Adipocyte (in vitro differentiated cells): ENCODE measurements at places on chromosomes 7 and 10.

DNA sequence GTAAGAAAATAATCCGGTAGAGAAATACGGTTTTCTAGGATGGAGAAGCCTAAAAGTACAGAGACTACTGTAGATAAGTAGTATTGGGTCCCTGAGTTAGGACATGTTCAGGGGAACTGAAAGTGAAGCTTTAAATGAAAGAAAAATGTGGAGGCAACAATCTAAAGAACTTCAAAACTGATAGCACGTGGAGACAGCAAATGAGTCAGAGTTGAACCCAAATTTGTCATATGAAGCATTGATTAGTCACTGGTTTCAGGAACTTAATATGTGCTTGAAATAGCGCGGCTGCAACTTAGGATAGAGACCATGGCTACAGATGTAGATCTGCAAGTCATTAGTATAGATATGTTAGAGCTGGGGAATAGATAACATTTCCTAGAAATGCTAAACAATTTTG lies 1138.6 kb upstream of the SORCS1 start:
- DNase-seq = peak; percentile 11

GRCh38 chr7:14351167-14351566 lies 361.7 kb upstream of the ETV1 start:
- no peak for DNase-seq

DNA sequence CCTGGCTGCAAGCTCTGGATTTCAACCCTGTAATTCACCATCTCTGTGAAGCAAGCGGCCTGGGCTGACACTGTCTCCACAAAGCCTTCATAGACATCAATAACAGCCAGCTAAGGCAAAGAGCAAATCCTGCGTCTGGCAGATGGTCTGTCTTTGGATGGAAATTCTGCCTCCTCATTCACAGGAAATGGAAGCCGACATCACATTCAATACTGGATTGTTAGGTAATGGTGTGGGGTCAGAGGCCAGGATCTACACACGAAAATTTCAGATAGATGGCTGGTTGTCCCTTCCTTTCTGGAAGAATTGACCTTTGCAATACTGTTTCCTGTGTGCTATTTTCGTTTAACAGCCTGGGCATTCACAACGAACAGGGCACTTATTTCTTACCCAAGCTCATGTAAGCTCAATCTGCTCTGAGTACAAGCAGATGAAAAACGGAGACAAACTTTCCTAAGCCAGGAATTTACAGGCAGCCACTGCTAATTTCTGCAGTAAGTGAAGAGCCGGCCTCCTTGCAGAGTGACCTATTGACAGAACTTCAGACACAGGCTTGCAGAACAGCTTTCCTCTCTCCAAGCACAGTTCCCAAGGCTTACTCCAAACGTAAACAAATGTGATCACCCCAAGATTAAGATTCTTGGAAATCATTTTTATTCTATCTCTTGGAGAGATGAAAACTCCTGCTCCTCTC lies 3.1 kb upstream of the ADAM12 start:
- no peak for DNase-seq

DNA sequence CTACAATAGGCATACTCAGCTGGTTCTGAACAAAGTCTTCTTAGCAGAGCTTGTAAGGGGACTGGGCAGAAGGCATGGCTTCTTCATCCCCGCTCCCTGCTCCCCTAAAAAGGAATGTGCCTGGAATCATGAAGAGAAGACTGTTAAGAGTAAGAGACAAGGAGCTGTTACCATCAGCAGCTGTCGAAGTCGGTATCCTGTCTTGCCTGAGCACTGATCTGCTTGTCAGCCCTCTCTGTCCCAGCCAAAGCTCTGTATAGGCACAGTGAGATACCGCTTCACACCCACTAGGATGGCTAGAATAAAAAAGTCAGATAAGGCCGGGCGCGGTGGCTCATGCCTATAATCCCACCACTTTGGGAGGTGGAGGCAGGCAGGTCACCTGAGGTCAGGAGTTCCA lies 2.4 kb downstream of the ABLIM1 start:
- no peak for DNase-seq

- DNase-seq = peak; percentile 60
These were observed 45.2 kb upstream of the SPOCK2 start for GRCh38 chr10:72133517-72133916.

DNA sequence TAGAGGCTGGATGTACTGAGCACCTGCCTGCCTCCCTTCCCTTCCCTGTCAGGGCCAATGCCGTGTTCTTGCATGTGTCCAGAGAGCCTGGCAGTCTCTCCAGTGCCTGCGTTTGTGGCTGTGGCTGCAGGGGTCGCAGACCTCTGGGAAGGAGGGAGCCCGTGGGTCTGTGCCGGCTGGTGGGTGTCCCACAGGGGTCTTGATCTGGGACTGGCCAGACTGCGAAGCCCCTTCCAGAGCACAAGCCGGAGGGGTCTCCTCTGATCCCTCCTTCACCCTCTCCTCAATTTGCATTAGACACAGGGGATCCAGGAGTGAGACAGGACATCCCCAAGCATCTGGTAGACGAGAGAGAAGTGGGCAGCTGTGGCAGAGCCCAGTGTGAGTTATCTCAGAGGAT lies 199.2 kb downstream of the ADARB2 start:
- no peak for DNase-seq

DNA sequence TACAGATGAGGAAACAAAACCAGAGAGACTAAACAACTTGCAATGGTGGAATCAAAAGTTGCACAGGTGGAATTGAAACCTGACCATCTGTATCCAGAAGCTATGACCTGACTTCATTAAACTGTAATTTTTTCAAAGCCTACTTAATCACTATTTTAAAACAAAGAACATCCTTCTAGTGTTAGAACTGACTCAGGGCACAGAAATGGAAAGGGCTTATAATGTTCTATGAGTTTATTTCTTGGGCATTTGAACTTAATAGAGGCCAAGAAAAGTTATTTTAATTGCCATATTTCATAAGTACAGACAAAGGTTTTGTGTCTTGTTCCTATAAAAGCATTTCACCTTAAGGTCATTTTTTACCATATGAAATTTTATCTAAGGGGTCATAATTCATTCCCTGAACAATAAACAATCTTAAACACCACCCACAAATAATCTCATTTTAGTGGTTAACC lies 8.8 kb downstream of the ITGB1 start:
- no peak for DNase-seq

DNA sequence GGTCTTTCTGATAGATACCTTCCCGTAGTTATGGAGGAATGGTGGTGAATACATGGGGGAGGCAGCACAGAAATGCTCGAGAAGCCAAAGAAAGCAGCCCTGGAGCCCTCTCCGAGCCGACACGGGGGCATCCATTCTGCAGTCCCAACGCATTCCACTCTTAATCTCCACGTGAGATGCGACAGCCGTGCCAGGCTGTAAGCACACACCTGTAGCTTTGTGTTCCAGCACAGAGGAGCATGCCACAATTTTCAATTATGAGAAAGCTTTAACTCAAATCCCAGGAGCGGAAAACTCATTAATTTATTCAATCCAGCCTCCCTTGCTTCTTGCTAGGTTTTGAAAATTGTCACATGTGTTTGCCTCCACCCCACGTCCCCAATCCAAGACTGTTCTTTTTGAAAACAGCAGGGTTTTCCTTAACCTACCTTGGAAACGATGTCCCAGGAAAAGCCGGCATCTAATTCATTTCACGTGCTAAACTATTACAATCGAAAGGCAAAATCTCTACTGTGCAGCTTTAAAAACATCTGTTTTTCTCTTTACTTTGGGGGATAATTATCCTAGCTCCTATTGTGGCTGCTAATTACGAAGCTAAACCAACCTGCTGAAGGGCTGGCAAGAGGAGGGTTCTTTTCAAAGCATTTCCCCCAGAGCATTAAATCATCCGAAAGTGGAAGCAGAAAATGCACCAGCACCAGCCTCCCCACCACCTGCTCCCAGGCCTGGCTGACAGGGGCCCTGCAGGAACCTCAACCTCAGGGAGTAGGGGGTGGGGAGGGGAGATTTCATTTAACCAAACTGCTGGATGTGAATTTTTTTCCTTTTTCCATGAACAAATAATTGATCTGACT lies 56.0 kb upstream of the CHST15 start:
- no peak for DNase-seq

DNA sequence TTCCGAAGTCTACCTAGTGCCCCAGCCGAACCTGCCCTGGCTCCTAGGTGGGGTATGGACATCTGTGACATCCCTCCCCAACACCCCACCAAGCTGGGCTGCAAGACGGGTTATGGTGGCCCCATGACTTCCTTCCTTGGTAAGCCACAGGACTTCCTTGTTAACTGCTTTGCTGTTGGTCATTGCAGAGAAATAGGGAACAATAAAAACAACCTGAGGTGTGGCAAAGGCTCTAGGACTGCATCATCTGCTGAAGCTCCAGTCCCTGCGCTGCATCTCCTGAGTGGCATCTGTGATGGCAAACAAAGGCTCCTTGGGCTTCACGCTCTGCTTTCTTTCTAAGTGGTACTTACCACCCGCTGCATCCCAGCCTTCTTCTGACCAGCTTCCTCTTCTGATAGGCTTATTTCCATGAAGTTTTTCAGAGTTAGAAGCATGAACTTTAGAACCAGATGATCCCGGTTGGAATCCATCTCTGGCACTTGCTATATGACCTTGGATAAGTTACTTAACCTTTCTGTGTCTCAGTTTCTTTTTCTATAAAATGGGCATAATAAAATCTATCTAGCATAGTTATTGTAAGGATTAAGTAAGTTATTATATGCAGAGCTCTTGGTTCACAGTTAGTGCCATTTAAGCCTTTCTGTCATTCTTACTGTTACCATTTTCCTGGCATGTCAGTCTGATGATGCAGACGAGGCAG lies 216.8 kb downstream of the RPS24 start:
- no peak for DNase-seq

GRCh38 chr7:96102096-96102811 lies 219.6 kb downstream of the SLC25A13 start:
- no peak for DNase-seq

DNA sequence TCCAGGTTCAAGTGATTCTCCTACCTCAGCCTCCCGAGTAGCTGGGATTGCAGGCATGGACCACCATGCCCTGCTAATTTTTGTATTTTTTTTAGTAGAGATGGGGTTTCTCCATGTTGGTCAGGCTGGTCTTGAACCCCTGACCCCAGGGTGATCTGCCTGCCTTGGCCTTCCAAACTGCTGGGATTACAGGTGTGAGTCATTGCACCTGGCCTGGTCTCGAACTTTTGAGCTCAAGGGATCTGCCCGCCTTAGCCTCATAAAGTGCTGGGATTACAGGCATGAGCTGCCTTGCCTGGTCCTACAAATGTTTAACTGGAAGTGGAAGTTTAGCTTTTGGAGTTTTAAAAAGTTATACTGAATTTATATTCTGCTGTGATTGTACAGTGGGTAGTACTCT lies 2.8 kb downstream of the MLLT10 start:
- no peak for DNase-seq

- DNase-seq = peak; percentile 52
These were observed 71.7 kb downstream of the TMEM178B start for GRCh38 chr7:141145630-141145982.

GRCh38 chr10:1289591-1289990 lies 233.4 kb downstream of the WDR37 start:
- peak; percentile 8 for DNase-seq

GRCh38 chr7:7803715-7804178 lies 85.3 kb upstream of the RPA3 start:
- no peak for DNase-seq

DNA sequence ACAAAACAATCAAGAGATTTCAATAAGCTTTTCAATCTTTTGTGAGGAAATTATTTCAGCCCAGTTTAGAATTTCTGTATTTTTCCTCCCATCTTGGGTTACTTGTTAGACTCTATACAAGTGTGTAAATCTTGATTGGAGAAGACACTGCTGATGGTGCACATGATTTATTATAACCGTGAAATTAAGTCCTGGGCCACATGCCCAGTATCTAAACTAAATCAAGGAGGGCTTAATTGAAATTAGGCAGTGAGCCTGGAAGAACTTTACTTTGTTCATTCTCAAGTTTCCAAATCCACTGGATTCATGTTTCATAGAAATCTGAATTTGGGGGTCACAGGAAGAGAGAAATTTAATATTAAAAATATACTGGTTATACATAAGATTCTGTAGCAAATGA lies 44.5 kb downstream of the CSTF2T start:
- peak; percentile 66 for DNase-seq

GRCh38 chr7:52209614-52210013 lies 825.8 kb upstream of the POM121L12 start:
- DNase-seq = no peak

- DNase-seq = no peak
These were observed 35.5 kb upstream of the C1GALT1 start for GRCh38 chr7:7146837-7147236.

DNA sequence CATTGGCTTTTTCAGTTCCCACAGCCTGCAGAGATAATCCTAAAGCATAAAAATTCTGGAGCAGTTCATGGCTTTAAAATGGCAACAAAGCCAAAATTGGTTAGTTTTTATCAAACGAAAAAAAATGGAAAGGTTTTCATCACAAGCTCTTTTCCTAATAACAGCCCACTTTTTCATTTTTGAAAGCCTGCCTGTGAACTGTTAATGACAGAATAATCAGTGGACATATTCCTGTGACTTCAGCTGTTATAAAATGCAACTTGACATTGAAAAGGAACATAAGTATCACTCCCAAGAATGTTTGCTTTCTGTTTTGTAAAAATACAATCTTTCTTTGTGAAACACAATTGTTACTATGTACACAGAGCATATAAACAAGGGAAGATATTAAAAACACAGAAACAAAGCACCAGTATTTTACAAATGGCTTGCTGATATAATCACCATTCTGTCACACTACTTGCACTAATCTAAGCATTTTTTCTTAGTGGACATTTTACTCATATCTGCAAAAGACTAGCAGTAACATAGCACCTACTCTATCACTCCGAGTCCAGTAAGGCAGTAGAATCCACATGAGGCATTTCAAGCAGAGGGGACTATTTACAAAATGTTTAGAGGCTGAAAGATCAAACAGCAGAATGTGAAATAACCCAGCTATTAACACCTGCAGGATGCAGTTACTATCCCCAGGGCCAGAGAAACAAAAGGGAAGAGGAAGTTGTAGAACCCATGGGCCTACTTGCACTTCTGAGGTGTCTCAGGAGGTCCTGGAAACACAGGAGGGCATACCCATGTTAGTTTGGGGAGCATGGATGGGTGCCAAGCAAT lies 26.4 kb downstream of the MACC1 start:
- no peak for DNase-seq

DNA sequence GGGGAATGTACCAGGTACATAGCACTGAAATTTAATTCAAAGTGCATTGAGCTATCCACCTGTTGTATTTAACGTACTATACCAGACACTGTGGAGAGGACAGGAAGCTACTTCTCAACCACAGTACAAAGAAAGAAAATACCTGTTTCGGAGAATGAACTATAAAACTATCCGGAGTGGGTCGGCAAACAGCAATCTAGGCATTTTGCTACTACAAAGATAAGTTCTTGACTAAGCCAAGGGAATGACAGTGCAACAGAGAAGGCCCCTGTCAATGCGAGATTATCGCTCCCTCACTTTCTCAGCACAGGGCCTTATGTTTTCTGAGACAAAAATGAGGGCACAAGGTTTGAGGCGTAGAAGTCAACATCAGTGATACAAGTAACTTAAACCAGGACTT lies 27.4 kb downstream of the SFMBT2 start:
- no peak for DNase-seq
